Mesenteric fat pad (tissue), 1 donor: ENCODE measurements at places on chromosomes 13 and 19. TPM values are rescaled to one million over a fixed set of nuclear protein-coding genes. Genes with fewer than 3 reads are reported as not detected.

DNA sequence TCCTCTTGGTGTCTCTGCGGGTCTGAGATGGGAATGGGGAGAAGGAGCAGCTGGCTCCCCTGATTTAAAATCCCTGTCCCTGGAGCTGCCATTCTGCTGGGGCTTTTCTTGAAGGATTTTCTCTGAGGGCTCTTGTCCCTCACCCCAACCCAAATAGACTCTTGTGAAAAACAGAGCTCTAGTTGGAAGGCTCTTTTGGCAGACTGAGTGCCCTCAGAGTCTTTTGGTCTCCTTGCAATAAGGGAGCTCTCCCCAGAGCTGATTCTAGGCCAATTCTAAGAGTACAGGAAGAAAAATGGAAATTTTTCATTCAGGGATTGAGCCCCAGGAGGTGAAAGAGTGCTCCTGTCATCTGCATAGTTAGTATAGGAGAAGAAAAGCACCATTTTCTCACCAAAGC is 238.3 kb downstream of the COG6 start:
- DNase-seq, result no peak

GRCh38 chr13:34502011-34502410 is 440.1 kb upstream of the NBEA start:
- DNase-seq, result no peak

- no peak for DNase-seq
These were observed 20.3 kb downstream of the COMP start for GRCh38 chr19:18770663-18771327.

GRCh38 chr13:43782686-43783085 is 4.1 kb downstream of the ENOX1 start:
- no peak for DNase-seq

ZNF66 gene
- total RNA-seq, result 4.2 TPM

OR10H2 gene
- not detected for total RNA-seq

LRRC25 gene
- 19.3 TPM for total RNA-seq

DNA sequence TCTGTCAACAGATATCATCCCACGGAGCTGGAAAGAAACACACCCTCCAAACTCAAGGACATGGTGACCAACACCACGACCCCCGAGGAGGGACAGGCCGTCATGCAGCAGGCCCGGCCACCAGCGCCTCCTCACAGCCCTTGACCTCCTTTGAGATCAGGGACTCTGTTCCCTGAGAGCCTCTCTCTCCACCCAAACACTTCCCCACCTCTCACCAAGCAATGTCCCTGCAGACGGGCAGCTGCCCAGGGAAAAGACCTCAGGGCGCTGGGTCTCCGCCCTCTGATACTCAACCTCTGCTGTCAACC is 10.0 kb downstream of the SCGB2B2 start:
- DNase-seq, result no peak

DNA sequence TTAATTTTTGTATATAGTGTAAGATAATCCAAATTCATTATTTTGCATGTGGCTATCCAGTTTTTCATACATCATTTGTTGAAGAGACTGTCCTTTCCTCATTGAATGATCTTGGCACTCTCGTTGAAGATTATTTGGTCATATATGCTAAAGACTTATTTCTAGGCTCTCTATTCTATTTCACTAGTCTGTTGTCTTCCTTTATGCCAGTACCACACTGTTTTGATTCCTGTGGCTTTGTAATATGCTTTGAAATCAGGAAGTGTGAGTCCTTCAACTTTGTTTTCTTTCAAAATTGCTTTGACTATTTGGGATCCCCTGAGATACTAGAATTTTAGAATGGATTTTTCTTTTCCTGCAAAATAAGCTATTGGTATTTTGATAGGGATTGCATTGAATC is 24.5 kb downstream of the FNDC3A start:
- DNase-seq, result no peak

TRPC4 gene
- 0.84 TPM for total RNA-seq

SPRED3 gene
- 2.2 TPM for total RNA-seq

DNA sequence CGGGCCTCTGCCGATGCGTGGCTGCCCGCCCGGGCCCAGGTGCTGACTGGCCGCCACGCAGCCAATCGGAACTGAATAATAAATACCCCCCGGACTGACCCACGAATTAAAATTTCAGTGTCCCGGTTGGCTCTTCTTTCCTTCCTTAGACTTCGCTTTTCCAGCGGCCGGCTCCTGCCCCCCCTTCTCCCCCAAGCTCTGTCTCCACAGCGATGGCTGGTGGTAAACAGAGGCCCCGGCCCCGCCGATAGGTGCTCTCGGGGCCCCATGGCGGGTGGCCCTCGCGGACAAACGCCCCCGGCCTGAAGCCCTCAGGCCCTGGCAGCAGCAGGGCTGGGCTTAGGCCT is 2.6 kb downstream of the ZBTB7A start:
- DNase-seq, result no peak

GRCh38 chr19:11447347-11448262 is 12.2 kb downstream of the PRKCSH start:
- no peak for DNase-seq

DNA sequence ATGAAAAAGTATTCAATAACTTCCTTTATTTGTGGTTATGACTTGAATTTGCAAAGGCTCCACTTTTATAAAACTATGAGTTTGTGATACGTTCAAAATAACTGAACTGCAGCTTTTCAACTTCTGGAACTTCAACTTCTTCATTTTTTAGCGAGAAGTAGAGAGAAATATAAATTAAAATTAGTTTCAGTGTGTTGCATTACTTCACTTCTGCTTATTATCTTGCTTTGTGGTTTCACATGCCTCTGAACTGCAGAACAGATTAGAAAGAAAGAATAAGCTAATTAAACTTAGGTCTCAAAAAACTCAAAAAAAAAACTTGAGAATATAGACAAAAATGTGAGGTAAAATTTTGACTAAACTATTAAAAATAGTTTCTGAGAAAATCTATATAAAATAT is 1073.4 kb downstream of the PCDH17 start:
- DNase-seq, result no peak

ATP4B gene
- total RNA-seq, result not detected

GIPC3 gene
- 1.8 TPM for total RNA-seq

GRCh38 chr19:1355568-1356507 is 27.9 kb upstream of the NDUFS7 start:
- no peak for DNase-seq

DNA sequence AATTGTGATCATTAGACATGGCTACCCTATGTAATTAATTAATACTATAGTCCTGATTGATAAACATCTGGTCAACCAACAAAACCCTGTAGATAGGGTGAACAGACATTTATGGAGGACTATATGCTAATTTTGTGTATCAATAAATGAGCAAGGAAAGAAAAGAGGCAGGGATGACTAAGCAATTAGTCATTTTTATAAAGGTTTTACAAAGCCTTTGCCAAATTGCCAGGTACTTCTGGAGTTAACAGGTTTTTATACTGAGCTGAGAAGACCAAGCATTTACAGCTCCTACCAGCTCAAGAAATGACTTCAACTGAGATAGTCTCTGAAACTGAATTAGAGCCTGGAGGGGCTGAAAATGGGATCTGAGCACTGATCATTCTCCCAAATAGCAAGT is 186.8 kb upstream of the PRR20A start:
- no peak for DNase-seq

NUFIP1 gene
- 5.2 TPM for total RNA-seq

DNA sequence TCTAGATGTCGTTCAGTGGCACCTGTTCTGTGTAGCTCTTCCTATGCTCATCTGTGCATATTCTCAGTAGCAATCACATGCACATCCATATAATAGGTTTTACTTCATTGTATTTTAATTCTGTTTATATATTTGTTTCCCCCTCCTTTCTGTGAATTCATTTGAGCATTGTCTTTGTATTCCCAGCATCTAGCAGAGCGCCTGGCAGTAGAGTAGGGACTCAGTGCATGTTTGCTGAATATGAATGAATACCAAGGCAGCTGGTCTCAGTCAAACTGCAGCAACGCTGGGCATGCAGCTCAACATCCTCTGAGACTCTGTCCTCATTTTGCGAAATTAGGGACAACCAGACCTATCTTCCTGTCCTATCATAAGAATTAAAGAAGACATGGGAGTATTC is 330.1 kb downstream of the SPRY2 start:
- DNase-seq, result no peak

MTRF1 gene
- total RNA-seq, result 7.7 TPM

GRCh38 chr19:13429563-13429962 is 76.7 kb downstream of the CACNA1A start:
- DNase-seq, result no peak

- DNase-seq, result peak; percentile 97
These were observed 1.1 kb downstream of the HSPB6 start for GRCh38 chr19:35755550-35756376.

DNA sequence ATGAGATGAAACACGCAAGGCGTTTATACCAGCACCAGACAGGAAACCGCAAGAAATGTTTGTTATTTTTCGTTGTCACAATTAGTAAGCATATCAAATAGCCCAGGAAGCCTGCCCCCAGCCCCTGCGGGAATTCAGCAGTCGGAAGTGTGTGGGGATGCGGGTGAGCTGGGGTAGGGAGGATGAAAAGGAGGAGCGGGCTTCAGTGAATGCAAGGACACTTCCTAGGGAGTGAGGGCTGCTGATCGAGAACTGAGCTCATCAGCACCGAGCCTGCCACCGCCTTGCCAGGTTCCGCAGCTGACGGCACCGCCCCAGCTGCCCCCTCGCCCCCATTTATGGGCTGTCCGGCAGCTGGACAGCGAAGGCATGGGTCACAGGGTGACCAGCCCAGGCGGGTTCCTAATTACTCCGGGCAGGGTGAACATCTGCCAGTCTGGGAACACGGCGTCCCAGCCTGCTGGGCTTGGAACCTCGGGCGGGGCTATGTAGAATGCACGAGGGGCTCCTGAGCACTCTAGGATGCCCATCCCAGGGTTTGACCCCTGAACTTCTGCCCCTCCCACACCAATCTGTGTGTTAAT is 1.6 kb upstream of the BEST2 start:
- DNase-seq, result no peak

FFAR2 gene
- total RNA-seq, result 2.4 TPM

DNA sequence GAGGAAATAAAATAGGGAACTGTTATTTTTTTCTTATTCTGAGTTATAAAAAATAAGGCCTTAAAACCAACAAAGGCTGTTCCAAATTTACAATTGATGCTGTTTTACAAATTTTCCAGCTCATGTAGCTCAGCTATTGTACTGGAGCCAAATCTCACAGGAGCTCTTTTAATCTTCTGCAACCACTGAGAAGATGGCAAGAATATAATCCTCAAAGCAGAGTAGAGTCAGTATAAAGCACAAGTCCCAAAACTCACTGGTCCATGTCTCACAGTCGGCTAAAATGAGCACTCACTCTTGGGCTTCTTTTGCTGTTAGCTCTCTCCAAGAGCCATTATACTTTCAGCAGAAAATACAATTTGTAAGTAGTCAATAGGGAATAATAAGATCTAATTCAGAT is 1074.4 kb upstream of the PRR20A start:
- no peak for DNase-seq

CC2D1A gene
- 30.2 TPM for total RNA-seq

DNA sequence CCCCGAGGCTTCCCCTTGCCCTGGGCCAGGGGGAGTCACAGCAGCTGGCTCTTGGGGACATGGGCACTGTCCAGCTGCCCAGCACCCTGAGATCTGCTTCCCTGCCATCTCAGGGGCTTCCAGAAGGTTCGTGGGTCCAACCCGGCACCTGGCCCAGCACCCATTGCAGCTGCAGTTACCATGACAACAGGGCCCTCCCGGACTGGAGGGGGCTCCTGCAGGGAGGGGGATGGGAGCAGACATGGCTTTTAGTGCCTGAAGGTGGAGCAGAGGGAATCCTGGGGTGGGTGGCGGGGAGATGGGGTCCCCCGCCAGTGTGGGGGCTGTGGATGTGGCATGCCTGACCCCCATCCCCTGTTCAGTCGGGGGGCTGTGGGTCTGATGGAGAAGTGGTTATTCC is 14.7 kb downstream of the PIN1 start:
- no peak for DNase-seq

- no peak for DNase-seq
These were observed 28.6 kb downstream of the MARK4 start for GRCh38 chr19:45279587-45280192.

- DNase-seq, result no peak
These were observed 147.9 kb downstream of the KATNAL1 start for GRCh38 chr13:30159446-30159839.

KIR2DL3 gene
- not detected for total RNA-seq

- DNase-seq, result peak; percentile 94
These were observed 53.6 kb upstream of the LDLR start for GRCh38 chr19:11035441-11036377.

DNA sequence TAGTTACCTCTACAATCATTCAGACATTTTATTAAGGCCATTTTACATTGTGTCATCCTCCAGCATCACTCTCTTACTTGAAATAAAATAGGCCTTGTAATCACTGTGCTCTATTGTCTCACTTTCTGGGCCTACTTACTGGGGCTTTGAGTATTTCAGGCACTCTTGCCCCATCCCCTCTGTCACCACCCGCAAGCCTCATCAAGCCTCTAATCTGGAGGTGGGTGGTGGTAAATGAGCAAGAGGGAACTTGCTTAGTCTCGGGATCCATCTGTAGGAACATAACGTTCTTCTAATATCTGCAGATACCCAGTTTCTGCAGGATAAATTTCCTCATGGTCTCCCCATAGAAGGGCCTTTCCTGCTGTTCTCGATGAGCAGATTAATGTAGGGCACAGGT is 19.4 kb upstream of the GPR18 start:
- DNase-seq, result no peak

C1QTNF9B gene
- total RNA-seq, result not detected

TEX29 gene
- 0.67 TPM for total RNA-seq

KANK2 gene
- 121 TPM for total RNA-seq

DNA sequence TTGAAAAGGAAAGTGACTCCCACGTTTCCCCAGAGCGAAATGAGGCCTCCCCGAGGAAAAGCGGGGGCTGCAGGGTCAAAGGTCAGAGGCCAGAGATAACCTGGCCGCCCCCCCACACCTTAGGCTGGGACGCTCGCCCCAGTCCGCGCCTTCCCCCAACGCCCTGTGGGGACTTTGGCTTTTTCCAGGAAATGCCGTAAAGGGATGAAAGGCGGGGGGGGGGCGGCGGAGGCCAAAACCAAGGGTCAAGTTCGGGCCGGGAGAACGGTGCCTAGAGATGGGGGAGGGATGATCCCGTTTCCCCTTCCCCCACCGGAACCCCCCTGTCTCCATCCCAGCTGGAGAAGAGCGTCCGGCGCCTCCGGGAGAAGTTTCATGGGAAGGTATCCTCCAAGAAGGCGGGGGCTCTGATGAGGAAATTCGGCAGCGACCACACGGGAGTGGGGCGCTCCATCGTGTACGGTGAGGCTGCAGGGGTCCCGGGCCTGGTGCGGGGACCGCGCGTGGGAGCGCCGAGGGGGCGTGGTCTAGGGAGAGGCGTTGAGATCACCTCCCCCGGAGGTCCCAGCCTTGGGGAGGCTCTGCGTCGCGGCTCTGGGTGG is 575 bp downstream of the SHFL start:
- no peak for DNase-seq

DNA sequence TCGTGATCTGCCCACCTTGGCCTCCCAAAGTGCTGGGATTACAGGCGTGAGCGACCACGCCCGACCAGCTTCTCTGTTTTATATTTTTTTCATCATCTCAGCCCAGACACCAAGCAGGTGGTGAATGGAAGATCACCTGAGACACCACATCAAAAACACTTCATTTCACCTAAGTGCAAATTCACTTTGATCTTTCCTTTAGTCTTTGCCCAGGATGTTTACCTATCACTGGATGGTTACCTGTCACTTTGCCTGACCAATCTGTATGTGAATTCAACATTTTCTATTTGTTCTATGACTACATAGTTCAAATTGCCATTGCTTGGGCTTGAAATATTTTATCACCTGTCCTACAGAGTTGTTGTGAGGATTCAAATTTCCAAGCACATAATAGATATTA is 65.7 kb downstream of the PAN3 start:
- no peak for DNase-seq

ZNF559 gene
- total RNA-seq, result 9.7 TPM

GRCh38 chr13:49679246-49679645 is 12.0 kb downstream of the EBPL start:
- DNase-seq, result no peak

GRCh38 chr13:20461860-20462532 is 63.7 kb downstream of the CRYL1 start:
- DNase-seq, result no peak
